ENCODE measurements at places on chromosomes 2 and 18. TPM values are rescaled to one million over a fixed set of nuclear protein-coding genes. Genes with fewer than 3 reads are reported as not detected.

DNA sequence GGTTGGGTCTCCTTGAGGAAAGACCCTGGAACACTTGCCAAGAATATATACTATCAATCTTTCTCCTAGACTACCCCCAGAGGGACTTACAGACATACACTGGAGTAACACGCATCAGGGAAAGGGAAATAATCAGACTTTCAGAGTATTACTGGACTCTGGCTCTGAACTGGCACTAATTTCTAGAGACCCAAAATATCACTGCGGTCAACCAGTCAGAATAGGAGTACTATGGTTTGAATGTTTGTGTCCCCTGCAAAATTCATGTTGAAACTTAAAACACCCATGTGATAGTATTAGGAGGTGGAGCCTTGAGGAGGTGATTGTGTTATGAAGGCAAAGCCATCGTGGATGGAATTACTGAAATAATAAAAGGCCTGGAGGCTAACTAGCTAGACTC is 323.7 kb downstream of the EN1 start:
- no peak overlapping the region for H3K27ac ChIP-seq
- no peak for DNase-seq
- H3K4me1 ChIP-seq = no peaks in the 10 kb centered on the region
- H3K4me3 ChIP-seq = no peak overlapping the region
- no peaks in the 10 kb centered on the region for H3K36me3 ChIP-seq
- no peaks in the 10 kb centered on the region for H3K27me3 ChIP-seq

GALR1 gene
- not detected for total RNA-seq

DNA sequence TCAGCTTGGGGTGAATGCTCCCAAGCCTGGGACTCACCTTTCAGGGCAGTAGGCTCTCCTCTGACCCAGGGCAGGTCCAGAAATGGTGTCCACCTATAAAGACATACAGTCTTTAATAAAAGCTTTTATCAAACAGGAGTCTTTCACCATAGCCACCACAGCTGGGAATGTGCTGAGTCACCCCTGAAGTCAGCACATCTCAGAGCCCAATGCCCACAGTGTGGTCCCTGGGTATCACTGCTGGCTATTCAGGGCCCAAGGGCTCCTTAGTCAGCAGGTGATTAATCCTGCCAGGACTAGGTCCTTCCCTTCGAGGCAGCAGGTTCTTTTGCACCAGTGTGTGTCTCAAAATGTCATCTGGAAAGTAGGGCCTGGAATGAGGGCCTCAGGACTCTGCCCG is 181.9 kb downstream of the MEMO1 start:
- H3K4me1 ChIP-seq = no peaks in the 10 kb centered on the region
- no peaks in the 10 kb centered on the region for H3K36me3 ChIP-seq
- no peaks in the 10 kb centered on the region for H3K27me3 ChIP-seq
- no peak for DNase-seq
- H3K27ac ChIP-seq = no peak overlapping the region

ASB18 gene
- total RNA-seq = not detected

SRBD1 gene
- 12.5 TPM for total RNA-seq

DNA sequence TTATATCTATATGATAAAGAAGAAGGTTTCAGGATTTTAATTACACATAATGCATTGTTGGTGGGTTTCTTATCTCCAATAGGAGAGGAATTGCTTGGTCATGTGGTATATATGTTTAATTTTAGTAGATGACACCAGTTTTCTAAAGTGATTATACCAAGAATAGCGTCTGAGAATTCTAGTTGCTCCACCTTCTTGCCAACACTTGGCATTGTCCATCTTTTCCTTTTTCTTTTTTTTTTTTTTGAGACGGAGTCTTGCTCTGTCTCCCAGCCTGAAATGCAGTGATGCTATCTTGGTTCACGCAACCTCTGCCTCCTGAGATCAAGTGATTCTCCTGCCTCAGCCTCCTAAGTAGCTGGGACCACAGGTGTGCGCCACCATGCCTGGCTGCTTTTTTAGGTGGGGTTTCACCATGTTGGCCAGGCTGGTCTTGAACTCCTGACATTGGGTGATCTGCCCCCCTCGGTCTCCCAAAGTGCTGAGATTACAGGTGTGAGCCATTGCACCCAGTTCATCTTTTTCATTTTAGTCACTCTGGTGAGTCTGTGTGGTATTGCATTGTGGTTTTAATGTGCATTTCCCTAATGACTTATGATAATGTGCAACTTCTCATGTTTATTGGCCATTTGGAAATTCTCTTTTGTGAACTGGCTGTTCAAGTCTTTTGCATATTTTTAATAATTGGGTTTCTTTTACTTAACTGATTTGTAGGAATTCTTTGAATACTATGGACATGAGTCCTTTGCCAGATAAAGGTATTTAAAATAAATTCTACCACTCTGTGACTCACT is 37.3 kb upstream of the ZNF512 start:
- no peak overlapping the region for H3K27ac ChIP-seq
- no peak for DNase-seq
- no peaks in the 10 kb centered on the region for H3K27me3 ChIP-seq
- H3K4me1 ChIP-seq = no peaks in the 10 kb centered on the region
- no peaks in the 10 kb centered on the region for H3K36me3 ChIP-seq

- no peak overlapping the region for H3K4me3 ChIP-seq
- H3K36me3 ChIP-seq = no peaks in the 10 kb centered on the region
- H3K27ac ChIP-seq = no peak overlapping the region
These were observed 56.8 kb upstream of the ST3GAL5 start for GRCh38 chr2:85945586-85945985.

DNA sequence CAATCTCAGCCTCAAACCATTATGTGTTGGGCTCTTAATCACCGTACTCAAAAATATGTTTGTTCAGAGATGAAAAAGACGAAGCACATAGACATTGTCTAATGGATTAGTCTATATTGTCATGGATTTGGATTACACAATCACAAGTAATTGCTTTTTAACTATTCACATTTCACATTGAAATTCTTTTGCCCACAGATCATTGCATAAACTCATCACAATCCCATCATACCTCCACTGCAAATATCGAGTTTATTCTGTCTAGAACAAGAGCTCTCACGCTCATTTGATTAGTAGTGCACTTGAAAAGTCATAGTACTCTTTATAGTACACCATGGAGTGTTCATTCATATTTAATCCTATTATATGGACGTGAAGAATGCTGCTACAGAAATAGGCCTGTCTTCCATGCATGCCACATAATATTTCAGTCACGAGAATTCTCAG is 97.9 kb upstream of the SOX11 start:
- H3K27me3 ChIP-seq = no peaks in the 10 kb centered on the region
- H3K36me3 ChIP-seq = no peaks in the 10 kb centered on the region
- H3K27ac ChIP-seq = no peak overlapping the region
- DNase-seq = no peak
- H3K4me1 ChIP-seq = no peaks in the 10 kb centered on the region
- H3K4me3 ChIP-seq = no peak overlapping the region

DNA sequence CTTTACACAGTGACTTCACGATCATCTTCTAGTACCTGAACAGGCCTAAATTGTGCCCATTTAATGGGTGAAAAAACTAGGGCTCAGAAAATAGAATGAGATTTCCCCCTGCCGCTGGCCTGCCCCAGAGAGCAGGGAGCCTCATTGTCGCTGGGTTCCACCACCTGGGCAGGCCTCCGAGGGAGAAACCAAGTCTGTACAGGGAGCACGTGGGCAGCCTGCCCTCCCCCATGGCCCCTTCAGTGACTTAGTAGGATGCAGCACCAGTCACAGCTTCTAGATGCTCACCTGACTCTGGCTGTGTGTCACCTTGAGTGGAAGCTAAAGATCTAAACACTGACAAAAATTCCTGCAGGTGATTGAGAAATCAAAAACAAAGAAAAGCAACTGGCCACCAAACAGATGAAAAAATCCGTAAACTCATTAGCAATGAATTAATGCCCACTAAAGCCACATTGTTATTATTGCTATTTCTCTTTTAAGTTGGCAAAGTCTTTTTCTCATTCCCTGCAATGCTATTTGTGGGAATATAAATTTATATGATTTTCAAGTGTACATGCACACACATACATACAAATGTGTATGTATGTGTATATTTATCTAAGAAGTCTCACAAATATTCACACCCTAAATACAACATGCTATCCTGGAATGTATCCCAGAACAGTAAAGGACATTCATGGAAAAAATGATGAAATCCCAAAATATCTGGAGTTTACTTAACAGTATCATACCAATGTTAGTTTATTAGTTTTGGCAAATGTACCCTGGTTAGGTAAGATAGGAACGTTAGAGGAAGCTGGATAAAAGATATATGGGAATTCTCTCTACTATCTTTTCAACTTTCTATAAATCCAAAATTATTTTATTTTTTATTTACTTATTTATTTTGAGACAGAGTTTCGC is 18.7 kb upstream of the ASPRV1 start:
- no peak overlapping the region for H3K27ac ChIP-seq
- H3K4me3 ChIP-seq = no peak overlapping the region
- no peak for DNase-seq
- H3K36me3 ChIP-seq = no peaks in the 10 kb centered on the region
- H3K4me1 ChIP-seq = no peaks in the 10 kb centered on the region

TRAF3IP1 gene
- 15.0 TPM for total RNA-seq

DNA sequence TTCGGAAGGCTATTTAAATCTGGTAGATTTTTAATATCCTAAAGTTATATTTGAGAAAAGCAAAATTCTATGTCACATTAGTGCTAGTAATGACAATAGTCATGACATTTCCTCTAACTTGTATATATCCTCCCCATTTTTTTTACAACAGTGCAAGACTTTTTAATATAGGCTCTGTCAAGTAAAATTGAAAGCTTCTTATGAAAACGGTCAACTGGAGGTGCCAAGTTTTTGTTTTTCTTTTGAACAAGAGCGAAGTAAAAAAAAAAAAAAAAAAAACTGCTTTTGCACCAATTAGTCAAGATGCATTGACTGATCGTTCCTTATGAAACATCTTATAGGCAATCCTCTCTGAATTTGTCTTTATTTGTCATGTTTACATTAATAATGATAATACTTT is 389.3 kb downstream of the STK39 start:
- no peak for DNase-seq
- H3K27me3 ChIP-seq = no peaks in the 10 kb centered on the region
- no peaks in the 10 kb centered on the region for H3K4me1 ChIP-seq

DNA sequence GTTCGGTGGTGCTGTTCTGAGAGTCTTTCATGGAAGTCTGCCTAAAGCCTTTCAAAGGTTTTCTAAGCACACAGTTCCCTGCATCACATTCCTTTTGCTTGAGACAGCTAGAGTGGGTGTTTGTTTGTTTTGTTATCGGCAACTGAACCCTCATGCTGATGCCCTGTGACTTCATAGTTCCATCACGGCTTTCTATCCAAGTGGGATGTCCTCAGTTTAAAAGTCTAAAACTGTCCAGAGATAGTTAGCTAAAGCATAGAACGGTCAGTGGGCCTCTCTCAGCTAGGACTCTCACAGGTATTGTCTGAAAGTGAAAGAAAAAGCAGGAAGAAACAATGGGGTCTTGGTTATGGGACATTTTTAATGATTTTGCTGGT is 337.3 kb downstream of the OSR1 start:
- no peak overlapping the region for H3K27ac ChIP-seq
- DNase-seq = no peak
- H3K4me1 ChIP-seq = no peaks in the 10 kb centered on the region

- H3K4me3 ChIP-seq = no peak overlapping the region
- DNase-seq = peak; percentile 90
- H3K27ac ChIP-seq = peak overlapping the region; percentile 30
- peaks cover 36% of the 10 kb centered on the region for H3K4me1 ChIP-seq
These were observed 116.2 kb downstream of the SMAD7 start for GRCh38 chr18:48834413-48835031.

DNA sequence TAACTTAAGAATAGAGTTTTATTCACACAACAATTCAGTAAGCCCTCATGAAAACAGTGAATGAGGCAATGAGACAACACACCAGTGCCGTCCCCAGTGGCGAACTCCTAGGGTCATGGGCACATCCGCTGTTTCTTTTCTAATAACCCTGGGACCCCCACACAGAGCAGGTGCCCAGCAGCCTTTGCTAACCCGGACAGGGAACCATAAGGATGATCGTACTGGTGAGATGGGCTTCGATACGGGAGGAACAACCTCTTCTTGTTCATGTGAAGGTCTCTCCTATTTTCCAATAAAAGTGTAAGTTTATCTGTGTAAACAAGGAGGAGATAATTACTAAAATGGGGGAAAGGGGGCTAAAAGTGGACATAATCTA is 97.4 kb upstream of the MGAT4A start:
- no peaks in the 10 kb centered on the region for H3K36me3 ChIP-seq
- no peaks in the 10 kb centered on the region for H3K27me3 ChIP-seq
- DNase-seq = no peak
- peaks cover 20% of the 10 kb centered on the region for H3K4me1 ChIP-seq

DNA sequence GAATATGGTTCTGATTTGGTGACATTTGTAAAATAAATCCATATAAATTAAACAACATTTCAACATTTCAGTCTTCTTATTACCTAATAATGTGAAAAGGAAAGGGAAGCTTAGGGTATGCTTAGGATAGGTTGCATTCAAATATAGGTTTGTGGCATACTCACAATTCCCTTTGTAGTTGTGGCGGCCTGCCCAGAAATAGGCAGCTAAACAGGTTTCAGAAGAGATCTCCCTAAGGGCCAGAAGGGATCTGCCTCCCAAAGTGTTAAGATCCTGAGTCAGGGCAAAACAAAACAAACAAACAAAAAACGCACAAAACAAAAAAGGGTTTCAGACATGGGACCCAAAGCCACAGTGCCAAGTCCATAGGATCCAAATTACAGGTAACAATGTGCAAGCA is 41.4 kb upstream of the TCF7L1 start:
- H3K4me3 ChIP-seq = no peak overlapping the region
- DNase-seq = no peak
- no peak overlapping the region for H3K27ac ChIP-seq
- peaks cover 5% of the 10 kb centered on the region for H3K27me3 ChIP-seq
- no peaks in the 10 kb centered on the region for H3K4me1 ChIP-seq
- no peaks in the 10 kb centered on the region for H3K36me3 ChIP-seq

AQP4 gene
- total RNA-seq = not detected

DNA sequence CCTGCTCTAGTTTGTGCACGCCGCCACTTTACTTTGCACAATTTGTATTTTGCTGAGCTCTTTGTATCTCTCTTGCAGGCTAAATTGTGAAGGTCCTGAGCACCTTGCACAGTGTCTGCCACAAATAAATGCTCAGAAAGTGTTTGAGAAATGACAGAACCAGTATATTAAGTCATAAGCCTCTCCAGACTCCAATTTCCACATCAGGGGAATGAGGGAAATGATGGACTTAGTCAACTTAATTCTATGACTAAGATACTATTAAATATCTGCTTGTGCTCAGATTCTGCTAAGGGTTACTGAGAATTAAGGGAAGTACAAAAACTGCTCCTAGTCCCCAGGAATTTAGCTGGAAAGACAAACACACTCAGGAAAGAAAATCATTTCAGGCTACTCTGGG is 239.1 kb upstream of the SLC14A2 start:
- no peaks in the 10 kb centered on the region for H3K27me3 ChIP-seq
- H3K4me3 ChIP-seq = no peak overlapping the region
- no peaks in the 10 kb centered on the region for H3K4me1 ChIP-seq
- H3K36me3 ChIP-seq = no peaks in the 10 kb centered on the region
- no peak for DNase-seq

DNA sequence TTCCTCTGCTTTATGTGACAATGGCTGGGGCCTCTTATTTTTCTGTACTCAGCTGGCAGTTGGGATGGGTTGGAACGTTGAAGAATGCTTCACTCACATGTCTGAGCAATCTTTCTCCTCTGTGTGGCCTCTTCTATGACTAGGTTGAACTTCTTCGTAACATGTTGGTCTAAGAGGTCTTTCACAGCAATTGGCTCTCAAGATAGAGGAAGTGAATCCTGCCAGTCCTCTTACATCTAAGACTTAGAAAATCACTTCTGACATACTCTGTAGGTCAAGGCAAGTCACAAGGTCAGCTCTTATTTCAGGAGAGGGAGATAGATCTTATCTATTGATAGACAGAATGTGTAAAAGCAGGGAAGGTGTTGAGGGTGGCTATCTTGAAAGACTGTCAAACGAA is 174.1 kb downstream of the NYAP2 start:
- no peaks in the 10 kb centered on the region for H3K36me3 ChIP-seq
- no peaks in the 10 kb centered on the region for H3K27me3 ChIP-seq
- H3K4me3 ChIP-seq = no peak overlapping the region
- no peak for DNase-seq

Measured in endothelial cell of umbilical vein (primary cell).